Lung (tissue), 17 donors: ENCODE measurements at places on chromosomes 7 and 10.

GRCh38 chr7:137682596-137682995, 164.2 kb downstream of the DGKI start:
- no peak for DNase-seq

DNA sequence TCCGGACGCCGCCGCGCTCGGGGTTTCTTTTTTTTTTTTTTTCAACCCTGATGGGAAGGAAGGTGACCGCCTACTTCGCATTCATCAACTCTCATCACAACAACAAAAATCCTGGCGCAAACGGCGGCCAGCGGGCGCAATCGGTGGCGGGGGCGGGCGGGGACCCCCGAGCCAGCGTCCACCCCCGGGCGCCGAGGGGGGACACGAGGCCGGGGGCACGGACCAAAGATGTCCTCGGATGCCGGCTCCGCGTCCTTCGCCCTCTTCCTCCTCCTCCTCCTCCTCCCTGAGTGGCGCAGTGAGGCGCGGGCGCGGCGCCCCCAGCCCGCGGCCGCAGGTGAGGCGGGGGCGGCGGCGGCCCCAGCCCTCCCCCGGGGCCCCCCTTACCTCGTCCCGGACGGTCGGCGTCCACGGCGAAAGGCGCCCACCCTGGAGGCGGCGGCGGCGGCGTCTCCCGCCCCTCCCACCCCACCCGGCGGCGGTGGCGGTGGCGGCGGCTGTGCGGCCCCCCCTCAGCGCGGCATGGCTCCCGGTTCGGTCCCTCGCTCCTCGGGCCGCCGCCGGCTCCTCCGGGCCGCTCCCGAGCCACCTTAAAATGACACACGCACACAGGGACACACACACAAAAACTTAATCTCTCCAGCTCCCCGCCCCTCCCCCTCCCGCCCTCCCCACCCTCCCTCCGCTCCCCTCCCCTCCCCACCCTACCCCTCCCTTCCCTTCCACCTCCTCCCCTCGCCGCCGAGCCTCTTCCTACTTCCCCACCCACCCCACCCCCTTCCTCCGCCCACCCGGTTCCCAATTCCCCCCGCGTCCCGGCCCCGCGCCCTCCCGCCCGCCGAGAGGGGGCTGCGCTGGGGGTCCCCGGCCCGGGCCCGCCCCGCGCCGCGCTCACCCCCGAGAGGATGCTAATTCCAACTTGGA, at the start of gene CTBP2:
Gene CTBP2, minus strand, starts transcription at position 632 of the 924 bp plus-strand sequence.
- peak; percentile 86 for DNase-seq

- DNase-seq: no peak
These were observed 22.4 kb upstream of the CDC14C start for GRCh38 chr7:48901966-48902365.

- DNase-seq: no peak
These were observed 58.0 kb downstream of the GNAT3 start for GRCh38 chr7:80453699-80454340.

DNA sequence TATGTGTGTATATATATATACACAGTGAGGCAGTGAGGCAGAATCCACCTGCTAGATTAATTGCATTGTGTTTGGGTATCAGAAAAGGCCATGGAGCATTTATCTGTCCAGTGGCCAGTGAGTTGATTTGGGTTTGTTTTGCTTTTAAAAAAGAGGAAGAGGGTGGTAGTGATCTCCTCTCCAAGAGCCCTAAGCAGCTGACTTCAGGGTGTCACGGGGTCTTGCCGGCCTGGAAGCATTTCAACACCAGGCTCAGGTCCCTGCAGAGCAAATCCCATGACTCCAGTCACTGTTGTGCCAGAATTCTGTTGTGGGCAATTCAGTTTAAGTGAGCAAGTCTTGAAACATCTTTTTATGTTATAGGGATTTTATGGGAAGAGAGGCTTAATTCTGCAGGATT, 30.6 kb upstream of the GPNMB start:
- no peak for DNase-seq
